ENCODE measurements at places on chromosomes 4 and X. TPM values are rescaled to one million over a fixed set of nuclear protein-coding genes. Genes with fewer than 3 reads are reported as not detected.

DNA sequence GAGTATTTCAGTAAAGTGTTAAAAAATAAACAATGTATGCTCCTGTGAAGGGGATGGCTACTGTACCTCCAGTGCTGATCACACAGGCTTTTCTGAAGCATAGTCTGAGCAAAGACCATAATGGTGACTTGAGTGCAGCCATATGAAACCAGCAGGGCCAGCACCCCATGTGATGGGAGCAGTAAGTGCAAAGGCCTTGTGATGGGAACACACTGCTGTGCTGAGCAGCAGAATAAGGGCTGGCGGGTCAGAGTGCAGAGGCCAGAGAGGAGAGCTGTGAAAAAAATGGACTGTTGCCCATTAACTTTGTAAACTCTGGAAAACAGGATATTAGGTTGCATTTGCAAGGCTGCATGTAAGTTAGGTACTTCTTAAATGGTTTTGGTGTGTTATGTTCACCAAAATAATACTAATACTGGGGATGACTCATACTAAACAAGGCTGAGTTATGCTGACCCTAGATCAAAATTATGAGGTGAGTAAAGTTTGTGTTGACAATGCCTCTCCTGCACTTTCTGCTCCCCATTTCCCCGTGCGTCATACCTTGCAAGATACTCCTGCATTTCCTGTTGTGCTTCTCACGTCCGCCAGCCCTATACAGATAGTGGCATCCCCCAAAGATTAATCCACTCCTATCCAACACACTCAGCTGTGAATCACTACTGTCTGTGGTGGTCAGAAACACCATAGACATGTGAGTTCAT, 67.0 kb upstream of the FAM9A start:
- no peak for DNase-seq

GRCh38 chrX:150602296-150602695, 33.9 kb downstream of the MTM1 start:
- no peak for DNase-seq

DNA sequence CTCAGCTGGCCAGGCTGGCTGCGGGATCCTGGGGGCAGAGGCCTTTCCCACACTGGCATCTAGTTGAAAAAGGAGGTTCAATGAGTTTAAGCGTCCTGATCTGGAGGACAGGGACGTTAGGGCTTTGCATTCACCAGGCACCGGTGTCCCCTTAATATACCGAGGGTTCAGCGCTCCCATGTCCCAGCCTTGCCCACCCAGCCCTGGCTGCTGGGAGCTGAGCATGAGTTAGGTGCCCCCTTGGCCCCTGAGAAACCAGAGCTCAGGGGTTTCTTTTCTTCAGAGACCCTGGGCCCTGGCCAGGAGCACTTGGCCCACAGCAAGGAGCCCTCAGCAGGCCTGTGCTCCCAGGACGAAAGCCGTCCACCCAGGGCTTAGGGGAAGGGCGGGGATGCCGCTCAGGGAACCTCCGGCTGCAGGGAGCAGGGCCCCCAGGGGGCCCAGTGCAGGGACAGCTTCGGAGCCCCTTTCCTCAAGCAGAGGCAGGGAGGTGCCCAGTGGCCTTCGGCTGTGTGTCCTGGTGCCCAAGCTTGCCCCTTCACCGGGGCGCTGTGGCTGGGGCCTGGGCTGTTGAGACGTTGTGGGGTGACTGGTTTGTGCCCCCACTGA, 20.9 kb upstream of the DUSP9 start:
- no peak for DNase-seq

DNA sequence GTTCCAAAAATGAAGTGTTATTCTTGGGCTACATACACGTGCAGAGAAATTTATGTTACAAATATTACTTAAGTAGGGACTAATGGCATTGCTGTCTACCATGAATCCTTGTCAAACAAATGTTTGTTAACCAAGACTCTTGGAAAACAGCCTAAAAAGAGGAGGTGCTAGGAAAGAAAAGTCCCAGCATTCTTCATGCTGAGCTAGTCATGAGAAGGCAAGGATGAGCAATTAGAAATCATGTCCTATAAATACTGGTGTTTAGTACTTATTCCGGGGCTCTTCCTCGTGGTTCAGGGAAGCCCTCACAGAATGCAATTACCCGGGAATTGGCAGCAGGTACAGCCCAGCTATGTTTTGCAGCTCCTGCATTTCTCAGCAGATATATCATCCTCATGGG, 378.1 kb upstream of the FTHL17 start:
- no peak for DNase-seq

DNA sequence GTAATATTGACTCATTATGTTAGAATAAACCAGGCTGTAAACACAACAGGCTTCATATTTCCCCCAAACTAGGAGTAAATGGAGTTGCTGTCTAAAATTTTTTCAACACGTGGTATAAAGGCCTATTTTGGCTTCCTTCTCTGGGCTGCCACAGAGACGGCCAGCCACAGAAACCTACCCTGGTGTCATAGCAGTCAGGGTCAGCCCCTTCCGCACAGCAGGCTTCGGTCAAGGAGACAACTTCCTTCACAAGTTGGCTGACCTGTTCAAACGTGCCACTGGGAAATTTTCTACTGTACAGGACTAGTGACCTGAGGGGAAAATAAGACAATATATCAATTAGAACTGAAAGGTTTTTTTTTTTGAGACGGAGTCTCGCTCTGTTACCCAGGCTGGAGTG, 15.8 kb downstream of the GC start:
- no peak for DNase-seq

- DNase-seq, result no peak
Observed at GRCh38 chr4:166903408-166903807, 330.9 kb downstream of the SPOCK3 start.

- DNase-seq, result no peak
Observed at GRCh38 chr4:2793586-2794485, 951 bp downstream of the SH3BP2 start.

Gene EDA
- 10.5 TPM for total RNA-seq

Gene UGT2B15
- total RNA-seq, result not detected

Gene DAPP1
- not detected for total RNA-seq

Gene MCF2
- total RNA-seq, result 0.96 TPM

Gene ETDA
- not detected for total RNA-seq

Measured in H1 (cell line).